Tibial artery (tissue), 4 donors: ENCODE measurements at places on chromosomes 3 and 15.

DNA sequence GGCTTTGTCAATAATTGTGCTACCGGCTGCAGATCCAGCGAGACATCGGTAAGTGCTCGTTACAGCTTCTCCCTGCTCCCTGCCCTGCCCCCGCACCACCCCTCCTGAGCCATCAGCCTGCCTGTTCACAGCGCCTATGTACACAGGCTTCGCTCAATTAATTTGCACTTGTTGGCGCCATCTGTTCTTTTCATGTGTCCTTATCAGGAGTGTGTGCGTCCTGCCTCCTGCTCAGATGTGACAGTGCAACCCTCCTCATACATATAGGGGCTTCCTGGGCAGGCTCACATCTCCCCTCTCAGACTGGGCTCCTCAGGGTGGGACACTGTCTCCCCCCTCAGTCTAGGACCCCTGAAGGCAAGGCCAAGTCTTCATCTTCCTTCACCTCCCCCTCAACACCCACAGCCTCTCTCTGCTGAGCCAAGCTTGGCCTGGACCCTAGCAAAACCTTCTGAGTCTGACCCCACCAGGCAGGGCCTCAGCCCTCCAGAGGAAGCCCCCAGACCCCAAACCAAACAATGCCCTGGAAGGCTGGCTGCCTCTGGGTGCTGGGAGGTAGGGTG is 54.9 kb downstream of the CYP11A1 start:
- DNase-seq = no peak

DNA sequence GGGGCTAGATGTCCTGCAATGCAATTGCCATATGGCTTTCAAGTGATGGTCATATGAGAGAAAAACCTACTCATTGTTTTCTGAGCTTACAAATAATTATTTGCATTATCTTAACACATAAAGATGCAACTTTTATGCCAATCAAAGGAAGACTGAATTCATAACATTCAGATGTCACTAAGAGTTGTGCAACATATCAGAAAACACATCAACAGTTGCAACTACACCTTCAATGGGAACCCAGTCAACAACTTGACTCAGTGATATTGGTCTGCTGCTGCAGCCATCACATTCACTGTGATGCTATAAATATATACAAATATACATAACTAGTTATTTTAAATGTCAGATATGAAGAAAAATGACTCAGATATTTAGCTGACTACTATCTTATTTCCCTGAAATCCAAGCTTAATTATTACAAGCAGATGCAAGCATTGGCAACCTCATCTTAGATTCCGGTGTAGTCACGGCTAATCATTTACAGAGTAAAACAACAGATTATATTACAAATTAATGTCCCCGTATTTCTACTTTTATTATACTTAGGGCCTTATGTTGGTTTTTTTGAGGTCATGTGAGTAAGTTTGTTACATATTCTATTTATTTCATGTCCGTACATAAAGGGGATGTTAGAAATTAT is 23.7 kb downstream of the CNTN3 start:
- DNase-seq = no peak

GRCh38 chr3:68089572-68090011 is 435.2 kb upstream of the SUCLG2 start:
- DNase-seq = no peak

DNA sequence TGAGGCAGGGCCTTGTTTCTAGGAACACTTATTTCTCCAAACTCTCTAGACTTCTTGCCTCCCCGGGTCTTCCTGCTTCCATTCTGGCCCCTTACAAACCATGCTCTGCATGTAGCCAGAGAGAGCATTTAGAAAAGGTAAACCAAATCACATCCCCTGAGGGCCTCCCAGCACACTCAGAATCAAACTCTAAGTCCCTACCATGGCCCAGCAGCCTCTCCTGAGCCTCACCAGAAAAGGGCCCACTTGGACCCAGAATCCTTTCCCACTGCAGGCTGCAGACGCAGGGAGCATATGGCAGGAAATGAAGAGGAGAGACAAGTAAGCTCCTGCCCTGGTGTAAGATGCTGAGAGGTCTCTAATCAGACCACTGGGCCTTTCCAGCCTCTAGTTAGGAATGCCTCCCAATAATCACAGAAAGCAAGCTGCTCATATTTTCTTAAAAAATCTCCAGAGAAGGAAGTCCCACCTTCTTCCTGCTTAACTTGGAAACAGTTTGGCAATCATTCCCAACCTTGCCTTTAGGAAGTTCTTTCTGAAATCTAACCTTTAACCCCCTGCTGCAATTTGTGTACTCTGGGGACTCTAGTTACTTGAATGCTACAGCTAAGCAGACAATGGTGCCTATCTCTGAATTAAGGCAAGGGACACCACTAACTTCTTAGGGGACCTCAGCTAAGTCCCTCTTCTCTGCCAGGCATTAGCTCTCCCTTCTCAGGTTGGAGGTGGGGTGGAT is 4.2 kb downstream of the AMOTL2 start:
- peak; percentile 39 for DNase-seq

DNA sequence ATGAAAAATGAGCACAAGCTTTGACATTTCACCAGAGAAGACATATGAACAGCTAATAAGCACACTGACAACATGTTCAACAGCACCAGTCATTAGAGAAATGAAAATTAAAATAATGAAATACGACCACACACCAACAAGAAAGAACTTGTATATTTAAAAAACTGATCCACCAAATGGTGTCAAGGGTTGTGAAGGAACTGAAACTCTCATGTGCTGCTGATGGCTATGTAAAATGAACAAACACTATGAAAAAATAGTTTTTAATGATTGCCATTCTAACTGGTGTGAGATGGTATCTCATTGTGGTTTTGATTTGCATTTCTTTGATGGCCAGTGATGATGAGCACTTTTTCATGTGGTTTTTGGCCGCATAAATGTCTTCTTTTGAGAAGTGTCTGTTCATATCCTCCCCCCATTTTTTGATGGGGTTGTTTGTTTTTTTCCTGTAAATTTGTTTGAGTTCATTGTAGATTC is 193.8 kb downstream of the SCAPER start:
- no peak for DNase-seq

- DNase-seq = no peak
Observed at GRCh38 chr3:38986901-38987300, 64.8 kb downstream of the SCN11A start.

DNA sequence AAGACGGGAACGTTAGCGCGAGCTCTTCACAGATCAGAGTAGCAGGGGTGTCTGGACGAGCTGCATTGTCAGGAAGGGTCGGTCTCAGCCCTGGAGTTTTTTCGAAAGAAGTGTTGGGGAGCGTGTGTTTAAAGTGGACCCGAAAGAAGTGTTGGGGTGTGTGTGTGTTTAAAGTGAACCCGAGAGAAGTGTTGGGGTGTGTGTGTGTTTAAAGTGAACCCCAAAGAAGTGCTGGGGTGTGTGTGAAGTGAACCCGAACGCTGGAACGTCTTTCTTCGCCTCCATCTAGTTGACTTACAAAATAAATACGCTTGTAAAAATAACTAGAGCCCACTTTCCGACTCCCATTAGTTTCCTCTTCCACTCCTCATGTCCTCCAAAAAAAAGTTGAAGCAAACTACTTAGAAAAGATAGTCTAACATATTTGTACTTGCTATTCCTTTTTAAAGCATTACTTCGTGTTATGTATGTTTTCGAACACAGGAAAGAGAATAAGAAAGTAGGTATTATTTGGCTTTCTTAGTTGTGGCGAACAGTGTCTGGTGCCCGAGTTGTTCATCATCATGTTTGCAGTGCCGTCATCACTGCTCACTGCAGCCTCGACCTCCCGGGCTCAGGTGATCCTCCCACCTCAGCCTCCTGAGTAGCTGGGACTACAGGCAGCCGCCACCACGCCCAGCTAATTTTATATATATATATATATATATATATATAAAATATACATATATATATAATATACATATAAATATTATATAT is 1.0 kb downstream of the LRCH3 start:
- DNase-seq = no peak
